ENCODE measurements at places on chromosomes 5 and 9.

- peak; percentile 45 for DNase-seq
These were observed 3.1 kb upstream of the RGMB start for GRCh38 chr5:98770209-98770910.

- DNase-seq: peak; percentile 8
These were observed 64.0 kb upstream of the FYB1 start for GRCh38 chr5:39283231-39283818.

GRCh38 chr5:63154476-63155309 is 576.1 kb downstream of the LRRC70 start:
- DNase-seq: no peak

- no peak for DNase-seq
These were observed 21.1 kb downstream of the CLPTM1L start for GRCh38 chr5:1323803-1324173.

GRCh38 chr5:180142824-180143610 is 66.0 kb downstream of the RASGEF1C start:
- no peak for DNase-seq

Measured in NCI-H2029 (cell line).